ENCODE measurements at places on chromosomes 5 and 9. TPM values are rescaled to one million over a fixed set of nuclear protein-coding genes. Genes with fewer than 3 reads are reported as not detected.
A peak's percentile ranks its signal among the peaks of the same experiment; 100 is the strongest.

- DNase-seq = no peak
Observed at GRCh38 chr5:160852049-160852448, at the start of gene ATP10B. Gene ATP10B, minus strand, starts transcription at chr5:160852211. Its CDS starts 164,137 bp downstream, at chr5:160688074.

GRCh38 chr9:27194401-27195091 lies 85.5 kb downstream of the TEK start:
- DNase-seq = no peak

DNA sequence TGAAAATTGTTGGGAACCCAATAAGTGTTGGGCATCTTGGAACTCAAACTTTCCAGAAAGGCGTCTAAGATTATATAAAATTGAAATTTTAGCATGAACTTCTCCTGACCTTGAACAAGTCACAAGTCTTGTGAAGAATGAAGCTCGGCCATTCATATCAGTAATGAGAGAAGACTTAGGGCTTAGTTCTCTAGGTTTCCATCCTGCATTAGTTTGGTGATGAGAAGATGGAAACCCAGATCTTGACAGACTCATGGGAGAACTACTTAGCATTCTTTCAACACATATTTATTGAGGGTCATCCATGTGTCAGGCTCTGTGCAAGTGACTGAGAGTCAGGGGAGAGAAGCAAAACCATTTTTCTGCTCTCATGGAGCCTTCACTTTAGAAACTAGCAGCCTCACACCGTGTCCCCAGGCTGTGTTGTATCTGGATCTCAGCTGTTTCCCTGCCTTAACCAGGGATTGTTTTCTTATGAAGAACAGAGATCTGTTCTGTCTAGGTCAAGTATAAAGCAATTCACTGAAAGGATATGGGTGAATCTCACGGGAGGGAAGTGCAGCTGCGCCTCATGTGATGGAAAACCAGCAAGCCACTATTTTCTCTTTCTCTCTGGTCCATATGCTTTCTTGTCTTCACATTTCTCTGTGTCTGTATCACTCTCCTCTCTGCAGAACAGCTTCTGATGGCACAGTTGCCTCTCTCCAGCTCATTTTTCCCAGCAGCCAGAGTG lies 3.4 kb downstream of the GARNL3 start:
- DNase-seq = no peak

DNA sequence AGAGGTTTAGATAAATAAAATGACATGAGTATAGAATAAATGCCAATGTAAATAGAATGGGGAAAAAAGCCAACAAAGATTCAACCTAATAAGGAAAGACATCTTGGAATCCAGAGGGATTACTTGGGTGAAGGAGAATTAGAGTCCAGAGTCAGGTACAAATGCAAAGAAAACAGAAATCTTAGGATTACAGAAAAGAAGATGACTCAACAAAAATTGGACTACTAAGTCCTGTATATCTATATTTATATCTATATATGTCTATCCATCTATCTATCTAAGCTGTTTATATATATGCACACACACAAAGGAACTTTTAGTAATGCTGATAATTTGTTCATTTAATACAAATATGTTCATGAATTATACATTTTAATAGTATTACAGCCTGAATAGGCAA lies 27.6 kb downstream of the FAM174A start:
- DNase-seq = no peak

DNA sequence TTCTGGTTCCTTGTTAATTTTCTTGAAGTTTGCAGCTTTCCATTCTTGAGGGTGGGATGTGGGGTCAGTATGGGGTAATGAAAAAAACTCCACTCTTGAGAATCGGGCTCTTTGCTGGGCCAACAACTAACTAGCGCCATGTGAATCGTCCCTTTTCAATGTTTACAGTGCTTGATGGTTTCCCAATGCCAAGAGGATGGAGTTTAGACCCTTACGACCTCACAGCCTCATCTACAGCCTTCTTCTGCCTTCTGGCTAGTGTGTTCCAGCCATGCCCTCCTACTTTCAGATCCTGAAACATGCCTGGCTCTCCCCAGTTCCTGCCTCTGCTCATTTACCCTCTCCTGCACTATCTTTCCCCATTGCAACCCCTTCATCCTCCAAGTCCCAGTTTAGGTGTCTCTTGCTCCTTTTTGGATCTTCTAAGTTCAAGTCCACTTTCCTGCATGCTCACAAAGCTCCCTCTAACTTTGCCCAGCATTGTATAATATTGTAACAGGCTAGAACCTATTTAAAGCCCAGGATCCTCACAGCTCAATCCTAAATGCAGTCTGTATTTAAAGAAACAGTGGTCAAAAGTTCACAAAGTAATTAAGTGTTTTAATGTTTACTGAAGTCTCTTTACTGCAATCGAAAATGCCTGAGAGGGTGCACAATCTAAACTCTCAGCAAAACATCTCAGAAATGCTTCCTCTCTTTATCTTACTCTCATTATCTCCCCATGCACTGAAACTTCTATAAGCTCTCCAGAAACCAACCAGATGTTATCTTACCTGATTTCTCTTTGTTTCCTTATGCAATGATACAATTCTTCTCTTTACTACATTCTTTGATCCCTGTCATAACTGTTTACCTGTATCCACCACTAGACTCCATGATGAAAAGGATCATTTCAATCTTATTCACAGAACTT lies 20.6 kb upstream of the CAST start:
- no peak for DNase-seq

DNA sequence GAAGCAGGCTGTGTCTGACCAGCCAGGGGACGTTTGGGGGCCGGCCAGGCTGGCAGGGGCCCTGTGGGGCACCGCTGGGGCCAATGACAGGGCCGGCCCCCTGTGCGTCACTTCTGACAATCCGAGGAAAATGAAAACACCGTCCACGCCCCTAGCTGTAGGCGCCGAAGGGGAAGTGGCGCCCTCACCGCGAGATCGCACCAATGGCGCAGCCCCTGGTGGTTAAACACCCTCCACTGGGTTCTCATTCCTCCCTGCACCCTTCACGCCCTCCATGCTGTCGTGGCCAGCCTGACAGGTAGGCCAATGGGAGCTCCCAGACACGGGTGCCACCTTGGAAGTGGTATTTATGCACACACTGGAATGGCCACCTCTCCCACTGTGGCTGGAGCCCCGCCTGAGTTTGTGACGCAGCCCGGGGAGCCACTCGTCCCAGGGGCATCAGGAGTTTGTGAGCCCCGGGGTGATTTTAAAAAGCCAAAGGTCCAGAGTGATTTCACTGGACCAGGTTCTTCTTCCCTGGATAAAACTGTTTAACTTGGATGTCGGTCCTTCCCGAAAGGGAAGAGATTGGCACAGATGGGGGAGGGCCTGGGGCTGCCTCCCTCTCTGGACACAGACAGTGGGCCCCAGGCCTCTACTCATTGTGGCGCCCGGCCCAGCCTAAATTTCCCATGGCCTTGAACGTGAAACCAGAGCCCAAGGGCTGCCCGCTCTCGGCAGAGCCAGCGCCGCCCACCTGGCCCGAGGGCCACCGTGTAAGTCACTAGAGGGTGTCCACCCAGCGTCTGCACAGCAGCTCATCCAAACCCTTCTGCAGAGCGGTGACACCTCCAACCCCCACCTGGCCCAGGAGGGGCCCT lies 49.7 kb downstream of the NKD2 start:
- DNase-seq = no peak

DNA sequence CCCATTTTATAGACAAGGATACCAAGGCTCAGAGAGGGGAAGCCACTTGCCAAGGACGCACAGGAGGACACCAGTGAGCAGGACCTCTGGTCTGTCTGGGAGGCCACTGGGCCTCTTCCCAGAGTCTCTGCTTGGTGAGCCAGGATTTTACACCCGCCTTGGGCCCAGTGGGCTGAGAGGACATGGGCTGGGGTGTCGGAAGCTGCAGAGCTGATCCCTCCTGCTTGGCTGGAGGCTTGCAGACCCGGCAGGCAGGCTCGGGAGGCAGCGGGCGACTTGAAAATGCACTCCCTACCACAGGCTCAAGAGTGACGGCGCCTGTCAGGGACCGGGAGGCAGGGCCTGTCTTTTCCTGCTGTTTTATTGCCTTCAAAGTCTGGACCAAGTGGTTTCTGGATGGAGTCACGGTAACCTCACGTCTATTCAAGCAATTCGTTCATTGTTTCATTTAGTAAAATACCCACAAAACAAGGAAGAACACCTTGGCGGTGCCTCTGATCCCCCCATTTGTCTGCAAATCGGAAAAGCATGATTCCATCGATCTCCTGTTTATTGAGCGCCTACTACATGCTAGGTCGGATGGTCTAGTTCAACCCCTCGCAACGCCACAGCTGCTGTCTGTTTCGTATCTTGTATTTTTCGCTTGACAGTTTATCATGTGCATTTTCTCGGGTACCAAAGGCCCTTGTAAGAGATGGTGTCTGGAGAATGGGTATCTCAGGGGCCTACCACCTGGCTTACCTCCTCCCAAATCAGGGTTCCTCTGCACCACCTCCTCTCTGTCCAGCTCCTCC lies 108.1 kb upstream of the IER5L start:
- DNase-seq = peak; percentile 79

The FAXDC2 gene
- total RNA-seq = 25.7 TPM

The C5orf46 gene
- total RNA-seq = not detected

The ZNF454 gene
- total RNA-seq = 1.6 TPM

The CATSPER3 gene
- total RNA-seq = not detected

The ANKRD34B gene
- total RNA-seq = not detected

The SLC35D2 gene
- 18.3 TPM for total RNA-seq

The TMOD1 gene
- total RNA-seq = not detected

The IFNA8 gene
- not detected for total RNA-seq

The FOXI1 gene
- not detected for total RNA-seq

The IFNA21 gene
- not detected for total RNA-seq
